Heart left ventricle (tissue), 16 donors: ENCODE measurements at places on chromosomes 5 and 9. TPM values are rescaled to one million over a fixed set of nuclear protein-coding genes. Genes with fewer than 3 reads are reported as not detected.
A peak's percentile ranks its signal among the peaks of the same experiment; 100 is the strongest.

DNA sequence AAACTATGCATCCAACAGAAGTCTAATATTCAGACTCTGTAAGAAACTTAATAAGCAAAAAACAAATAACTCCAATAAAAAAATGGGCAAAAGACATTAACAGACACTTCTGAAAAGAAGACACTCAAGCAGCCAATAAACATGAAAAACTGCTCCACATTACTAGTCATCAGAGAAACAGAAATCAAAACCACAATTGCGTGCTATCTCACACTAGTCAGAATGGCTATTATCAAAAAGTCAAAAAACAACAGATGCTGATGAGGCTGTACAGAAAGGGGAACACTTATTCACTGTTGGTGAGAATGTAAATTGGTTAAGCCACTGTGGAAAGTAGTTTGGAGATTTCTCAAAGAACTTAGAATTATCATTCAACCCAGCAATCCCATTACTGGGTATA is 101.2 kb upstream of the TRIM32 start:
- DNase-seq: no peak

- DNase-seq: no peak
Observed at GRCh38 chr5:16457853-16458252, 7.7 kb downstream of the ZNF622 start.

DNA sequence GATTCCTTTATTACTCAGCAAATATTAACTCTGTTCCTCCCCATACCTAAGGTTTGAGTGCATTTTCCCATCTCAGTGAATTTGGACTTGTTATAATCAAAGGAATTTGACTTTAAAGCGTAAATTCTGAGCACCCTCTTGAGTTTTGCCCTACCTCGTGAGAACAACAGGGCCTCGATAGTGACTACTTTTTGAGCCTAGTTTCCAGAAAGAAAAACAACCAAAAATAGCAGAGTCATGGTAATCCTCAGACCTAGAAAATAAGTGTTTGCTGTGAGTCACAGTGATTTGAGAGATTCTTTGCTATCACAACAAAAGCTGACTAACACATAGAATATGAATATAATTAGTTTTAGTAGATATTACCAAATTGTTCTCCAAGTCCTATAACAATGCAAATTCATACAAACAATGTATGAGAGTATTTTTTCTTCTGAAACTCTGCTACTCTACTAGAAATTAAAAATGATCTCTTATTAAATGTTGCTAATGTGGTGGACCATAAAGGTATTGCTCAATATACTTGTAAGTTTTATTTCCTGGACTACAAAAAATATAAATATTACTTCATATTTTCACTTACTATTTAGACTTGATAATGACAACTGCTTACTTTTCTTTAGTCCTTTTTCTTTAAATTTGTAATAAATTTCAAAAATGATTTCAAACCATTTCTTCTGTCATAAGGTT is 759.7 kb downstream of the BRINP1 start:
- no peak for DNase-seq

GRCh38 chr9:655875-656274 is 185.6 kb upstream of the DMRT1 start:
- DNase-seq: peak; percentile 97

DNA sequence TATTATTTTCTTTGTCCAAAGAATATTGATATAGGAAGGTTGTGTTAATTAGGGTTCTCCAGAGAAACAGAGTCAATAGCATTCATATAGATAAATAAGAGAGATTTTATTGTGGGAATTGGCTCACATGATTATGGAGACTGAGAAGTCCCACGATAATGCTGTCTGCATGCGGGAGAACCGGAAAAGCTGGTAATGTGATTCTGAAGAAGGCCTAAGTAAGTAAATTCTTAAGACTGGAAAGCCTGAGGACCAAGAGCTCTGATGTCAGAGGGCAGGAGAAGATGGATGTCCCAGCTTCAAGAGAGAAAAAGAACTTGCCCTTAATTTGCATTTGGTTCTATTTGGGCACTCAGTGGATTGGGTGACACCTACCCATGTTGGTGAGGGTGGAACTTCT is 307.4 kb upstream of the C9orf72 start:
- DNase-seq: no peak

DNA sequence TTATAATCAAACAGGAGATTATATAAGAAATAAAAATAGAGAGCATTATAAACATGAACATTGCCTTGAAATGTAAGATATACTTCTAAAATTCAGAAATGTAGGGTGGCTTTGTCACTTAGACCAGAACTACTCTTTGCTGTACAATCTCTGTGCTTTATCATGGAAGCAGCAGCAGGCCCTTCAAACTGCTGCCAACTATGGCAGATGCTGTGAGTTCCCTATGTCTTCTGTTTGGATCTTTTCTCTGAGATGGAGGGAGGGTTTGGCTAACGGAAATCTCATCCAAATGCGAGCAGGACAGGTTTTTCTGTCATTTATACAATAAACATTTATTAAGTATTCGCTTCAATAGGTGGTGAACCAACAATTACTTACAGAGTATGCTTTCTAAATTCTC is 34.8 kb upstream of the RICTOR start:
- DNase-seq: no peak

DNA sequence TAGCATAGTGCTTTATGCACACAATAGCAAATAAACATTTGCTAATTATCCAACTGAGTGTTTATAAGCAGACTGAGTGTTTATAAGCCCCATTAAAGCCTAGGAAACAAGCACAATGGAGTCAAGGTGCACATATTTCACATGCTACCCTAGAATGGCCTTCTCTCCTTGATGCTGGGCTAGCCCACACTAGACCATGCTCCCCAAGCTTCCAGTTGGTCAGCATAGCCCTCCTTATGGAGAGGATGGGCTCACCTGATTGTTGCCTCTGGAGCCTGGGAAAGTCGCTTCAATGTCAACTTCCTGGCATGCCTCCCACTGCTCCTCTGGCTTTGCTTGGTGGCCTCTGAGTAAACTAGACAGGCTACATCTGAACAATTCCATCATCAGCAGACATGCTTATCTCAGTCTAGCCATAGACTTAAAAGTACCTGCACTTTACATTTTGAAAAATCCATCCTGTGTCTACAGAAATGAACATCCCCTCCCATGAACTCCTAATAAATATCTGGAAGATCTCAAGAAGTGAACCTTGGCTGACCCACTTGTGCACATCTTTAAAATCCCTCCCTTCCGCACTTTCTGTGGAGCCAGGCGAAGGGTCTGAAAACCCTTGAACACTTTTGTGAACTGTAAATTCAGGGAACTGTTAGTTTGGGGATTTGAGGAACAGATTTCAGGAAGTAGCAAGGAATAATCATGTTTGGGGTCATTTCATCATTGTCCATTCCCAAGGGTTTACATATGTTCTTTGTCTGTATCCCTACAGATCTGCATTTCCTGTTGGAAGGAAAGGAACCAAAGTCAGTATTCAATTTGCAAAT is 486.6 kb downstream of the ARHGEF28 start:
- no peak for DNase-seq

DNA sequence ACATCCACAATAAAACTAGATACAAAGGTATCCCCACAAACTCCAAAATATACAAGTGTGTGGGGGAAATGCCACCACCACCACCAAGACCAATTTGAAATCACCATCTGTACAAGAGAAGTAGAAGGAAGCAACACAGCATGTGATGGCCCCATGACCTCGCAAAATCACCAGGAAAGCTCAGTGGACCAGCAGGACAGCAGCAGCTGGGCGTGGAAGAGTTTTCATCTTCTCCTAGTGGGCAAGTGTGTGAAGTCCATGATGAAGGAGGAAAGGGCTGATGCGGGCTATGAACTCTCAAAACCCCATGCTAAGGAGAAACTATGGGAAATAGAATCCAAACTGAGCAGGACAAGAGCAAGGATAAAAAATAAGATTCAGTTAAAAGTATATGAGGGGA is 58.1 kb downstream of the GOLPH3 start:
- DNase-seq: no peak

DNA sequence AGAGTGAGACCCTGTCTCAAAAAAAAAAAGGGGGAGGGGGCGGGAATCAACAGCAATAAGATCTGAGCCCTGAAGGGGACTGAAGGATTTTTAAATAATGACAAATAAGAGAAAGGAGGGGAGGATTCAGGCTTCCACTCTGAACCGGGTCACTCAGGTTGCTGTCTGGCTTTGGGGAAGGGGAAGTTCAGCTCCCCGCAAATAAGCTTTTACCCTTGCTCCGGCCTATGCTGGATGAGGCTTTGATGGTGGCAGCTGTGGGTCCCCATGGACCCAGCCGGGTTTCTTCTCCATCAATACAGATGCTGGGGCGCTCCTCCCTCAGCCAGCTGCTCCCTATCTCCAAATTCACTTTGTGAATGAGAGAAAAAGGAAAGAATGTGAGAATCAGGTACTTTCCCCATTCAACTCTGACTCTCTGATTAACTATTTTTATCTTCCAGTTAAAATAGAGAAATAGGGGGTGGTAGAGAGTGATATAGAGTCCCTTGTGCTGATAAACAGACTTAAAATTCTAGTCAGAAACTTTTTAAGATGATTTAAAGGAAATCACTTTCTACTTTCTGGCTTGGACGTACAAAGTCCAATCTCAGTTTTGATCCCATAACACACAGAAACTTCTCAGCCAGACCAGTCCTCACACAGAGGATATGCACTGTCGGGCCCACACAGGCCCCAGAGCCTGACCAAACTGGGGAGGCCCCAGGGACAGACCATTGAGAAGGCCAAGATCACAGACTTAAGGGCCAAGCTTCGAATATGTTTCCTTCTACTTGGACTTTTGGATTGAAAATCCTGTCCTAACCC is 39.6 kb downstream of the C5orf15 start:
- no peak for DNase-seq

GRCh38 chr5:6718161-6718681 is 5.0 kb downstream of the TENT4A start:
- DNase-seq: no peak

DNA sequence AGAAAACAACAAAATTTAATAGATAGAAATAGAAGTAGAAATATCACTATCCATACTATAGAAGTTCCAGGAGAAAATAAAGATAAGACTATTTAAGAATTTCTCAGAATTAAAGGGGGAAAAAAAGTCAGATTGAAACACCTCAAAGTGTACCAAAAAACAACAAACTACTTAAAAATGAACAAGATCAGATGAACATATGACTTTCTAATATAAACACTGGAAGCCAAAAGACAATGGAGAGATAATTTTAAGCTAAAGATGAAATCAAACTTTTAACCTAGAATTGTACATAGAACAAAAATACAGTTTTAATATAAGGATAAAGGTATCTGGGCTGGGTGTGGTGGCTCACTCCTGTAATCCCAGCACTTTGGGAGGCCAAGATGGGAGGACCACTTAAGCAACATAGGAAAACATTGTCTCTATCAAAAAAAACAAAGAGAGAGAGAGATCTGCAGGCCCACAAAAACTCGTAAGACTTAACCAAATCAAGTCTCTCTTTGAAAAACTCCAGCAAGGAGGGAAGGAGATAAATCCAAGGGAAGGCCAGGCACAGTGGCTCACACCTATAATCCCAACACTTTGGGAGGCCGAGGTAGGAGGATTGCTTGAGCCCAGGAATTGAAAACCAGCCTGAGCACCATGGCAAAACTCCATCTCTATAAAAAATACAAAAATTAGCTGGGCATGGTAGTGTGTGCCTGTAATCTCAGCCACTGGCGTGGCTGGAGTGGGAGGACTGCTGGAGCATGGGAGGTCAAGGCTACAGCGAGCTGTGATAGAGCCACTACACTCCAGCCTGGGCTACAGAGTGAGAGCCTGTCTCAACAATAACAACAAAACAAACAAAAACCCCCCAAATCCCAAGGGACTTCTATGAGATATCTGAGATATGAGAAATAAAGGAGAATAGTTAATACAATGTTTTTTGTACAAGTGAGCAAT is 32.4 kb downstream of the ABHD17B start:
- no peak for DNase-seq

Gene EPB41L4A
- 10.2 TPM for total RNA-seq

Gene DIMT1
- 16.5 TPM for total RNA-seq

Gene FOXD4
- total RNA-seq: not detected

Gene NR6A1
- 1.6 TPM for total RNA-seq

Gene ANKRD18A
- 3.8 TPM for total RNA-seq

Gene GPR150
- not detected for total RNA-seq

Gene SV2C
- 0.27 TPM for total RNA-seq

Gene FCN2
- not detected for total RNA-seq

Gene LPAR1
- total RNA-seq: 8.4 TPM

Gene TCF7
- 2.7 TPM for total RNA-seq

Gene PKD2L2
- not detected for total RNA-seq

Gene TYRP1
- 122 TPM for total RNA-seq

Gene SGTB
- total RNA-seq: 11.8 TPM
